Activated naive CD4-positive, alpha-beta T cell treated with anti-CD3 and anti-CD28 coated beads, Interleukin-2, amount 10 ng/mL, durations not matched to agents 5 hours and 36 hours (primary cell): ENCODE measurements at places on chromosomes 6 and 20. TPM values are rescaled to one million over a fixed set of nuclear protein-coding genes. Genes with fewer than 3 reads are reported as not detected.

Gene NKAPL
- total RNA-seq: 0.20 TPM

Gene ZNF337
- total RNA-seq: 18.9 TPM

Gene SLC17A9
- total RNA-seq: 20.6 TPM

Gene HLA-DRB5
- total RNA-seq: 3.7 TPM

Gene OGFRL1
- 8.6 TPM for total RNA-seq

Gene COL12A1
- not detected for total RNA-seq

Gene MYH7B
- 0.25 TPM for total RNA-seq

Gene C6orf52
- 0.63 TPM for total RNA-seq

Gene EEF1A1
- total RNA-seq: 13,659 TPM

Gene CDC5L
- total RNA-seq: 21.8 TPM

Gene MCCD1
- total RNA-seq: not detected

Gene BTN3A1
- 98.6 TPM for total RNA-seq

Gene ABHD16A
- total RNA-seq: 54.9 TPM

Gene EDN3
- total RNA-seq: not detected

Gene SLC17A5
- total RNA-seq: 7.8 TPM

Gene TMEM239
- total RNA-seq: not detected

Gene MTFR2
- total RNA-seq: 12.7 TPM

Gene SRSF3
- 370 TPM for total RNA-seq

Gene ADAM33
- not detected for total RNA-seq

Gene MYB
- total RNA-seq: 6.4 TPM

Gene DUSP15
- not detected for total RNA-seq

Gene HTR1E
- total RNA-seq: not detected

Gene SDHAF4
- 12.3 TPM for total RNA-seq

Gene FAM217A
- not detected for total RNA-seq

Gene TBC1D32
- total RNA-seq: 9.9 TPM

Gene SPINT3
- total RNA-seq: not detected

Gene TNF
- total RNA-seq: 53.4 TPM

Gene RAMACL
- 0.36 TPM for total RNA-seq

Gene TRDN
- total RNA-seq: not detected

Gene ZC2HC1B
- not detected for total RNA-seq

Gene STX11
- total RNA-seq: 9.9 TPM

Gene BEND3
- 2.1 TPM for total RNA-seq

Gene RNF217
- total RNA-seq: 1.3 TPM

Gene CLPSL2
- total RNA-seq: not detected

Gene MYO6
- 1.4 TPM for total RNA-seq
